ENCODE measurements at places on chromosomes 5 and 9. TPM values are rescaled to one million over a fixed set of nuclear protein-coding genes. Genes with fewer than 3 reads are reported as not detected.

PCDHB13 gene
- 2.4 TPM for total RNA-seq

CLK4 gene
- total RNA-seq, result 10.6 TPM

DNA sequence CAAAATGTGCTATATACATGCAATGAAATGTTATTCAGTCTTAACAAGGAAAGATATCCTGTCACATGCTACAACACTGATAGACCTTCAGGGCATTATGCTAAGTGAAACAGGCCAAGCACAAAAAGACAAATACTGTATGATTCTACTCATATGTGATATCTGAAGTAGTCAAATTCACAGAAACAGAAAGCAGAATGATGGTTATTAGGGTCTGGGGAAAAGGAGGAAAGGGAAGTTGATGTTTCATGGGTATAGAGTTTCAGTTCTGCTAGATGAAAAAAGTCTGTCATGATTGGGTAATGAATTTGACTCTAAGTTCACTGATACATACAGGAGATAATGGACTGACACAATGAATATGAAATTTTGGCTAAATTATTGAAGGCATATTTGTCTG lies 11.2 kb upstream of the RIC1 start:
- no peak for DNase-seq

DNA sequence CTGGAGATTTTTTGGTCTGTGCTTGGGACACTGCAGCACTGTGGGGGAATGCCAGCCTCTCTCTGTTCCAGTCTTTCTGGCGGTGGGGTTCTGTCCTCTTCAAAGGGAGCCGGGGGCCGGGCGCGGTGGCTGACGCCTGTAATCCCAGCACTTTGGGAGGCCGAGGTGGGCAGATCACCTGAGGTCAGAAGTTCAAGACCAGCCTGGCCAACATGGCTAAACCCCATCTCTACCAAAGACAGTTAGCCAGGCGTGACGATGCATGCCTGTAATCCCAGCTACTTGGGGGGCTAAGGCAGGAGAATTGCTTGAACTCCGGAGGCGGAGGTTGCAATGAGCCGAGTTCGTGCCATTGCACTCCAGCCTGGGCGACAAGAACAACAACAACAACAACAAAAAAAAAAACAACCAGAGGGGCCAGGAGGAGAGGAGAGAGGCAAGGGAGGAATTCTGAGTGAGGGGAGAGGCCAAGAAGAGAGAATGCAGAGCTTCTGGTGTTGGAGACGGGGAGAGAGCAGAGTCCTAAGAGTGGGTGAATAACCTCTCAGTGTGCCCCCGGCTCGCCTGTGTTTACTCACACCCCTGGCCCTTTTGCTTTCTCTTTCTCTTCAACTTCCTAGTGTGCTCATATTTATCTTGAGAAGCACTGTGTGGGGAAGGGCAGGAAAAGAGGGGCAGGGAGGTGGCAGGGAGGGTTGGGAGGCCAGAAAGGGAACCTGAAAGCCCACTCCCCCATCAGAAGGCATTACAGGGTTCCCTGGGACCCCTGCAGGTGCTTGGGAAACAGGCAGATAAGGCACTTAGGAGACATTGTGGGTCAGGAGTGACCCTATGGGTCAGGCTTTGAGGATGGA lies 3.2 kb upstream of the SET start:
- DNase-seq, result no peak

DNA sequence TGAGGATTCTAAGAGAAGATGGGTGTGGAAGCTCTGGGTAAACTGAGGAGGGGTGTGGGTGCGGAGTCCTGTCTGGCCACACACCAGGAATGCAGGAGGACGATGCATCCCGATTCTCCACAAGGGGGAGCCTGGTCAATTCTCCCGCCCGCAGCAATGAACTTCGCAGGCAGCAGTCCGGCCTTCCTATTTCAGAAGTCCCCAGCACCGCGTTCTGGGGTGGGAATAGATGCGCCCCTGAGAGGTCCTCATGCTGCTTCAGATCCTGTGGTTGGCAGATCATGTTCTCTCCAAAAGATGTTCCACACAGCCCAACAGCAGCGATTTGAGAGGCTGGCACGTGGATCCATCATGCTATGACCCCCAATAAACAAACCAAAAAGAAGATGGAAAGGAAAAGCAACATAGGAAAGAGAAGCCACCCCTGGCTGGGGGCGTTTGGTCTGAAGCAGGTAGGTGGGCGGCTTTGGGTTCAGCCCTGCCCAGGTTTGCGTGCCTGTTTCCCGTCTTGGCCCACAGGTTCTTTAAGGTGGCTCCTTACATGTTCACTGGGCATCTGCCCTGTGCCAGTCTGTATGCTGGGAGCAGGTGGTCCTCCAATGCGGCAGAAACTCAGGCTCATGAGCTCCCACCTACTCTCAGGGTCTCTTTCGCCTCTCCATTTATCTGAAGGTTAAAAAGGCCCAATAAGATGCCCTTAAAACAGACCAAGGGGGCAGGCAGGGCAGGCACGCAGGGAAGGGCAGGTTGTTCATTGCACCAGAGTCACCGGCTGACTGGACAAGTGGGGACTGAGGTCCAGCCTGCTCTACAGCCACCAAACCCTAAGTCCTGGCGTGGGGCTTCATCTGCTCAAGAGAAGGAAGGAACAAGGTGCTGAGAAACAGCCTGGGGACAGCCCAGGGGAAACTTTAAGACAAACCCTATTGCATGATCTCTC lies 171.6 kb downstream of the PAX5 start:
- peak; percentile 19 for DNase-seq

DNA sequence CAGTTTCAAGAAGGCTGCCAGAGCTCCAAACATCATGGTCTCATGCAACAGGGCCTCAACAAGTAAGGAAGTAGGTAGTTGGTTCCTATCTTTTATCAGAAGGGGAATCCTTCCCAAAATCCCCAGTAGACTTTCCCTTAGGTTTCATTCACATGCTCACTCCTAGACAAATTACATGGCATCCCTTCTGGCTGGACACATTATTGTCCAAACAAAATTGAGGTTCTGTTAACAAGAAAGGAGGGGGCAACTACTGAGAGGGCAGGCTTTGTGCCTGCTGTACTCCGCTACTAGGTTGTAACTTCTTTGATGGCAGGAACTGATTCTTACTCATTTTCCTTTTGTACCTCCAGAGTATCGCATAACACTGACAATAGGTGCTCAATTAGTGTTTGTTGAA lies 56.0 kb upstream of the OSMR start:
- DNase-seq, result no peak

All from pancreas (tissue), 10 donors.